ENCODE measurements at places on chromosomes 1 and 21.

GRCh38 chr1:192445839-192446489, 129.2 kb downstream of the RGS21 start:
- DNase-seq, result peak; percentile 44

DNA sequence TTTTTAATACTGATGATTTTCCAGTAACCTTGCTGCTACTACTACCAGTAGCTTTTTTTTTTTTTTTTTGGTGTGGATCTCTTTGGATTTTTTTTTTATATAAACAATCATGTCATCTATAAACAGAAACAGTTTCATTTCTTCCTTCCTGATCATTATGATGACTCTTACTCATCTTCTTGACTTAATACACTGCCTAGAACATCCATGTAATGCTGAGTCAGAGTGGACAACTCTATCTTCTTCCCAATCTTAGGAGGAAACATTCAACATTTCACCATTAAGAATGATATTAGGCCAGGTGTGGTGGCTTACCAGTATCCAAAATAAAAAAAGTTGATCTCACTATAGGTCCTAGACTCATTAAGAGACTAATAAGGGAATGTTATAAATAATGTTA, 69.1 kb downstream of the RUSC1 start:
- DNase-seq, result peak; percentile 79

- DNase-seq, result no peak
These were observed 307.8 kb upstream of the USP25 start for GRCh38 chr21:15421947-15422346.

DNA sequence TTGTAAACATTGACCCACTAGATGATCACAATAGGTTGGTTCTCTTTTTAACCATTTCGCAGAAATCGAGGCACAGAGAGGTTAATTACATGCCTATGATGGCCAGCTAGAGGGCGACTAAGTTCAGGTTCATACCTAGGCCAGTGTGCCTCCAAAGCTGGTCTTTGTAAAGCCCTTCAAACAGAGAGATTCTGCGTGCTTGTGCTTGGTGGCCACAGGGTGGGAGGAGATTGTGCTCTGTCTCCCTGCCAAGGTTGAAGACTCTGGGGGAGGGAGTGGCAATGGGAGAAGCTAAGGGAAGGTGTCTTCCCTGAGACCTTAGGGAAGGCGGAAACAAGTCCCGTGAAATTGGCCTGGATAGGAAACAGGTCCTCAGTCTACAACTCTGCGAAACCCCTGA, 59.1 kb upstream of the RBM15 start:
- DNase-seq, result no peak

DNA sequence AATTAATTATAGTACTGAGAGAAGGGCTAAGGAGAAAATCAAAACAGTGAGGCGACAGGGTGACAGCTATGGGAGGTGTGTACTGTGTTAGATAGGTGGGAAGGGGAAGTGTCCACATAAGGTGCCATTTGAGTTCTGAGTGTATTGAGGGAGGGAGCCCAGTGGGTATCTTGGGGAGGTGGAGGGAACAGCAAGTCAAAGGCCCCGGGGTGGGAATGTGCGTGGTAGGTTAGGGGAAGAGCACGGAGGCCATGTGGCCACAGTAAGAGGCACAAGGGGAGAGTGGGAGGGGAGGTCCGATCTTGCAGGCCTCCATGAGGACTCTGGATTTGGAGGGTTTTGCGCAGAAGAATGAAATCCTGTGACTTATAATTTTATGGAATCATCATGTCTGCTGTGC, 3.0 kb upstream of the XKR8 start:
- no peak for DNase-seq

DNA sequence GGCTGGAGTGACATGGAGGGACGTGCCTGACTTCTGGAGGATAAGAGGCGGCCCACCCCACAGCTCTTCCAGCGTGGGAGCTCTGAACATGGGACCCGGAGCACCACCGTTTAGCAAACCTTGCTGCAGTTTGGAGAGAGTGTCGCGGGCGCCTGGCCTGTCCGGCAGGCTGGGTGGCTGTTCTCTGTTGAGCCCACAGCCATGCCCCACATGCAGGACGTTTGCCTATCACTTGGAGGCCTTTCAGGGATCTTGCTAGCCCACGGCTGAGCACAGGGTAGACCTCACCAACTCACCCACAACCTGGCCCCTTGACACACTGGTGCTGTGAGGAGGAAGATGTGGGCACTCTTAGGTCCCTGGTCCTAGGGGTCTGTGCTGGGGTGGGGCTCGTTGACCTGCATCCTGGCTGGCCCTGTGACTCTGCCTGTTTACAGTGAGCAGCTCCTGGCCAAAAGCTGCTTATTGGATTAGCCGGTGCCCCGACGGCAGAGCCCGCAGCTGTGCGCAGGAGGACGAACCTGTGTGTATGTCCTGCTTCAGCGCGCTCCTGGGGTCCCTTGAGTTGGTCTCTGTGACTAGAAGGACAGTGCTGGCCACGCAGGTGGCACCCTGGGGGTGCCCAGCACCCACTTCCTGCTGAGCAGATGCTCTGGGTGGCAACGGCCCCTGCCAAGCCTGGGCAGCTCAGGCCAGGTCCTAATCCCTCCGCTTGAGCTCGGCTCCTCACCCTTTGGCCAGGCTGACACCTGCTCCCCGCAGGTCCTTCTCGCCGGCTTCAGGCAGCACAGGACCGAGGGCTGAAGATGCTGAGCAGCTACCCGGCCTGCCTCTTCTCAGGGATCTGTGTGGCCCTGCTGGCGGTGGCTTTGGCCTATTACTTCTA, 72.4 kb upstream of the TRAPPC10 start:
- DNase-seq, result no peak

GRCh38 chr1:42431514-42431913, 24.3 kb downstream of the ZMYND12 start:
- no peak for DNase-seq

GRCh38 chr1:234675572-234675971, 65.6 kb upstream of the IRF2BP2 start:
- DNase-seq, result no peak

DNA sequence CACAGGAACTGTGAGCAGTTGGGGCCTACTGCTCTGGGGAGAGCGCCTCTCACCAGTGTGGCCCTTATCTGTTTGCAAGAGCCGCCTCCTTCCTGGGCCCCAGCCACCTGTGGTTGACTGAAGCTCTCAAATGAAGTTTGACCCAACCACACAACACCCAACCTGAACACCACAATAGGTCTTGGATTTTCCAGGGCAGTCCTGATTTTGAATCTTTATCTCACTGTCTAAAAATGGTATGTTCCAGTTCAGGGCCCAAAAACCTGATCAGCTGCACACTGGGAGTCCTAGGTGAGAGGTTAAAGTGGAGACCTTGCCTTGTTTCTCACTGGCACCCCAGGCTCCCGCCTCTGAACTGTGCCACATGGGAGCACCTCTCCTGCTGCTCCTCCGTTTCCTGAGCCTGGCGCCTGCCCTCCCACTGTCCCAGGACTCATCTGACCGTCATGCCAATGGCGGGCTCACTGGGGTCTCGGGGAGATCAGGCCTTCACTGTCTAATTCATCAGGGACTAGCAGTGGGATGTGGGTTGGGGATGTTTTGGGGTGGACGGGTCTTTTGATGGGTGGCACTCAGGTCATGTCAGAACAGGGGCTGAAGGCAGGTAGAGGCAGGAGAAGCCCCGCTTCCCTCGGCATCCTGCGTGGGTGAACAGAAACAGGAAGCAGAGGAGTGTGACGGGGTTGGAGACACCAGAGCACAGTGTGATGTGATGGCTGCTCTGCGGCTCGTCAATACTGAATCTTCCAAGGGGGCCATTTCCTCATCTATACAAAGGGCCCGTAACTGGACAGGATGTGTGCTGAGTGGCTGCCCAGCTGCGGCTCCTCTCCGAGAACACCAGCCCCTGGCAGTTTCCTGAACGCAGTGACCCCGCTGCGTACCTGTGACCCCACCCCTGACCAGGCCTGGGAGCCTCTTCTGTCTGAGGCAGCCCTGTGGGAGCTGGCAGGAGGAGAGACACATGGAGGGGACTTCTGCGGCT, 59.6 kb upstream of the ITPKB start:
- no peak for DNase-seq

DNA sequence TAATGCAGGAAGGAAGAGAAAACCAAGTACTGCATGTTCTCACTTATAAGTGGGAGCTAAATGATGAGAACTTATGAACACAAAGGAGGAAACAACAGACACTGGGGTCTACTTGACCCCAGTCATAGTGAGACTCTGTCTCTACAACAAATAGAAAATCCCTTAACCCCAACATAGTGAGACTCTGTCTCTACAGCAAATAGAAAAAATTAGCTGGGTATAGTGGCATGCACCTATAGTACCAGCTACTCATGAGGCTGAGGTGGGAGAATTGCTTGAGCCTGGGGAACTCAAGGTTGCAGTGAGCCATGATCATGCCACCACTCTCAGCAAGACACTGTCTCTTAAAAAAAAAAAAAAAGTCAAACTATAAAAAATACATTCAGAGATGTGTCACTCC, 42.7 kb downstream of the GIPC2 start:
- DNase-seq, result no peak

DNA sequence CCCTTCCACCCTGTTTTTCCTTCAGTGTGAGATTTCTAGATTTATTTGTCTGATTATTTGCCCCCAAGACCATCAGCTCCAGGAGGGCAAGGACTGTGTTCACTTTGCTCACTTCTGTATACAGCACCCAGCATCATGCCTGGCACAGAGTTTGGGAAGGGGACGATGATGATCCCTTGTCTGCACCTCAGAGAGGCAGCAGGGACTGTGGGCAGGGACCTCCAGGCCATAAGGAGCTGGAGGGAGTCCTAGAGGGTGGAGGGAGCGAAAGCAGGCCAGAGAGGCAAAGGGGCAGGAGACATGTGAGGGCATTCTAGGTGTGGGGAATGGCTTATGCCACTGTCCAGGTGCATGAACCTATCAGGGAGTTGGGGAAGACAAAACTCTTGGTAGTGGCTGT, 32.8 kb downstream of the H3-3A start:
- no peak for DNase-seq

- DNase-seq, result no peak
These were observed 8.3 kb upstream of the PTCH2 start for GRCh38 chr1:44851308-44851707.

- peak; percentile 1 for DNase-seq
These were observed 254.4 kb upstream of the GJB5 start for GRCh38 chr1:34500451-34500850.

- DNase-seq, result no peak
These were observed 17.8 kb downstream of the WNT9A start for GRCh38 chr1:227929751-227930472.

DNA sequence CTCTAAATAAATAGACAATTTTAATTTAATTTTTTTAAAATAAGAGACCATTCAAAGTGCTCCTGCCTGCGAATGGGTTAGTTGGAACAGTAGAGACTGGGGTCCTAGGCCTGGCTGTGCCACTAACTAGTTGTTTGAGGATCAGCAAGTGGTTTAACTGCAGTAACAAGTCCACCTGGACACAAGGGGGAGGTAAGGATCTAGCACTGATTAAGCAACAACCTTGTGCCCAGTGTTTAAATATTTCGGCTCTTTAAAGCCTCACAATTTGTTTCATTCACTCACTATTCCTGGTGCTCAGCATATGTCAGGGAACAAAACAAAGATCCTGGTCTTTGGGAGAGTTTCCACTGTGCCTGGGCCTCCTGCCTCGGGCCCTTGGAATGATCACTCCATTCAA, 1.6 kb upstream of the AGT start:
- DNase-seq, result no peak

DNA sequence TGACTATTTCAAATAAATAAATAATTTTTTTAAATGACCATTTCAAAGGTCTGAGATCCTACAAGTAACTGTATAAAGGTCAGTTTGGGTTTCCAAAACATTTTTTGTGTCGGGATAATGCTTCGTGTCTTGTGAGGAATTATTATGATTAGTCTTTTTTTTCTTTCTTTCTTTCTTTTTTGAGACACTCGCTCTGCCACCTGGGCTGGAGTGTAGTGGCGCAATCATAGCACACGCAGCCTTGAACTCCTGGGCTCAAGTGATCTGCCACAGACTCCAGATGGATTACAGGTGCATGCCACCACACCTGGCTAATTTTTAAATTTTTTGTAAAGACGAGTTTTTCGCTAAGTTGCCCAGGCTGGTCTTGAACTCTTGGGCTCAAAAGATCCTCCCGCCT, 1.9 kb upstream of the SDE2 start:
- no peak for DNase-seq

- DNase-seq, result peak; percentile 55
These were observed 705 bp downstream of the KHDRBS1 start for GRCh38 chr1:32014199-32014947.

- DNase-seq, result no peak
These were observed 244.8 kb upstream of the VAMP3 start for GRCh38 chr1:7526196-7526866.

DNA sequence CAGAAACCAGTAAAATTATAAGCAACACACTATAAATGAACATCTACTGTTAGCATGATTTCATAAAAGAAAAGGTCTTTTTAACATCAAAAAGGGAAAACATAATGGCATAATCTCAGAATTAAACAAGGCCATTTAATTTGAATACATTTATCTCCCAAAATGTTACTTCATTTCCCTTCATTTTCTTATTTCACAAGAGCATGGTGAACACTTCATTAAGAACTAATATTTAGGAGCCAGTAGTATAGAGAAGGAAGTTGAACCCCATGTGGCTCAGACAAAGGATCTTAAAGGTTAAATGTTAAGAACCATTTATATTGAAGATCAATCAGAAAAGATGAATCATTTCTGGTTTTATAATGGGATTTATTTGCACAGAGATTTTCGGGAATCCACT, 981.7 kb downstream of the TTLL7 start:
- no peak for DNase-seq

GRCh38 chr1:93839307-93839706, 39.7 kb downstream of the DNTTIP2 start:
- peak; percentile 98 for DNase-seq

DNA sequence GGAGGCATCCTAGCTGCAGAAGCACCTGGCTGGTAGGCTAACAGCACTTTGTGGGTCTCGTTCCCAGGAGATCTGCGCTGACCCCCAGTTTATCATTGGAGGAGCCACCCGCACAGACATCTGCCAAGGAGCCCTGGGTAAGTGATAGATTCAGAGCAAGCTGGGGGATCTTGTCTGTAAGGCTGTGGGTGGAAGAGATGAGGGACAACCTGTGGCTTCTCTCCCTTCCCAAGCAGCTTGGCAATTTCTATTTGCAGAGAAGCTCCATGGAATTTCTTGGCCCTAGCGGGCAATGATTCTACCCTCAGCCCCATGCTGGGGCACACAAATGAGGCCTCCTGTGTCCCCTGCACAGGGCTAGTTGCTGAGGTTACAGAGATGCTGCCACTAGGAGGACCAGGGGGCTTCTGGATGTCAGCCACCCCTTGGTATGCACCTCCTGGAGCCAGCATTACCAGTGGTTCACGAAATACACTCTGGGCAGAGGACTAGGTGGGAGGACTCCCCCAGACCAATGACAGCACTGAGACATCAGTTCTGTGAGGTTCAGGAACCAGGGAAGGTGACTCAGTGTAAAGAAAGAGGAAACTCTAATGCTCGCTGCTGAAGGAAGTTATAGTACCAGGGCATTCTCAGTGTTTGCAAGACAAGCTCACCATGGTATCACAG, 5.5 kb downstream of the CAPN2 start:
- DNase-seq, result no peak

GRCh38 chr1:91900562-91900961, 14.6 kb upstream of the TGFBR3 start:
- peak; percentile 98 for DNase-seq
